ENCODE measurements at places on chromosomes 7 and 10. TPM values are rescaled to one million over a fixed set of nuclear protein-coding genes. Genes with fewer than 3 reads are reported as not detected.

- no peak for DNase-seq
Measured at GRCh38 chr10:31172925-31173324, 141.3 kb upstream of the ZNF438 start.

- no peak for DNase-seq
Measured at GRCh38 chr7:54837168-54837567, 78.2 kb upstream of the SEC61G start.

DNA sequence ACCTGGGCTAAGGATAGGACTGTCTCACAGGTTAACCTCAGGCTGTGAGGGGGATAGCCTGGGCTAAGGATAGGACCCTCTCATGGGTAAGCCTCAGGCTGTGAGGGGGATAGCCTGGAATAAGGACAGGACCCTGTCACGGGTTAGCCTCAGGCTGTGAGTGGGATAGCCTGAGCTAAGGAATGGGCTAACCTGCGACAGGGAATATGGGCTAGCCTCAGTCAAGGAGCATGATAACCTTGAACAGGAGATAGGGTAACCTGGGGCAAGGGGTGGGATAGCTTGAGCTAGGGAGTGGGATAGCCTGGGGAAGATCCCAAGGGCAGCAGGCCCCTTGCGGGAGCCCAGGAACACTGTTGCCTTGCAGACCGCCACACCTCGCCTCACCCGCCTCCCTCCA, 42.7 kb downstream of the GRID2IP start:
- no peak for DNase-seq

GRCh38 chr7:101620395-101620794, 8.7 kb downstream of the MYL10 start:
- DNase-seq, result peak; percentile 11

DNA sequence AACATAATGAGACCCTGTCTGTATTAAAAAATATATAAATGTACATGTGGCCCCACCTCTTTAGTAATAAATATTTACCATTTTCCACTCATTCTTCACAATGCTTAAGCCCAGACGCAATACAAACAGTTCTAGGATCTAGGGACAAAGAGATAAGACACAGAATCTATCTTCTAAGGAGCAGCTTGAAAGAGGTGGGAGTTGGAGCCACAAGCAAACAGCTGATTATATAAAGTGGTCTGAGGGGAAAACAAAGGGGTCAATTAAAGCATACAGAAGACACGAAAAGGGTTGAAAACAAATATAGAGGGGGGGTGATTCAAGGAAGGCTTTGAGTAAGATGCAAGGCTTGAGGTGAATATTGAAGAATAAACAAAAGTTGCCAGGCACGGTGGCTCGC, 43.1 kb downstream of the UBE2H start:
- DNase-seq, result no peak

DNA sequence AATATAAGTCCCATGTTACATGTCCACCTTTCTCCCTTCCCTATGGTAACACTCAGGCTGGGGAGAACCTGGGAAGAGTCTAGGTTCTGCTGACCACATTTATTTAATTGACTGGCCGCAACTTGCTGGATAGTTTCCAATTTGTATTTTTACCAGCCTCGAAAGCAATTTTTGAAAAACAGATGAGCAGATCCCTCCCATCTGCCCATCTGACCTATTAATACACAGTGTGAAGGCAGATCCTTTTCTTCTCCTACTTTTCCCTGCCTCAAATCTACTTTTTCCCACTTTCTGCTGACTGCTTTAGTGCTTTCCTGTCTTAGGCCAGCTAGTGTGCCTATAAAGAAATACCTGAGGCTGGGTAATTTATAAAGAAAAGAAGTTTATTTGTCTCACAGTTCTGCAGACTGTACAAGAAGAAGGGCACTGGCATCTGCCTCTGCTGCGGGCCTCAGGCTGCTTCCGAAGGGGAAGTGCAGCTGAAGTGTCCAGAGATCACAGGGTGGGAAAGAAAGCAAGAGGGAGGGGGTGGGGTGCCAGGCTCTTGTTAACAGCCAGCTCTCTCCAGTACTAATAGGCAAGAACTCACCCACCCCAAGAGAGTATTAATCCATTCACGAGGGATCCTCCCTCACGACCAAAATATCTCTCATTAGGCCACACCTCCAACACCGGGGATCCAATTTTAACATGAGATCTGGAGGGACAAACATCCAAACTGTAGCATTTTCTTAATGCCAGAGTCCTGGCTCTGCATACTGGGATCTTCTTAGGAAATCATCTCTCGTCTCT, 336.0 kb upstream of the IGFBP3 start:
- DNase-seq, result no peak

GRCh38 chr10:132810807-132811700, 25.1 kb upstream of the NKX6-2 start:
- DNase-seq, result peak; percentile 19

Gene ACBD7
- not detected for total RNA-seq

Gene RAPGEF5
- total RNA-seq, result 11.1 TPM
